Stimulated activated CD8-positive, alpha-beta memory T cell treated with anti-CD3 and anti-CD28 coated beads, Interleukin-15, amount 100 ng/mL, for 24 hours (primary cell): ENCODE measurements at places on chromosomes 4 and X.

GRCh38 chr4:109078724-109079123, 223.7 kb downstream of the COL25A1 start:
- no peak for DNase-seq

- no peak for DNase-seq
Measured at GRCh38 chr4:28948501-28948900, 1771.7 kb upstream of the PCDH7 start.

DNA sequence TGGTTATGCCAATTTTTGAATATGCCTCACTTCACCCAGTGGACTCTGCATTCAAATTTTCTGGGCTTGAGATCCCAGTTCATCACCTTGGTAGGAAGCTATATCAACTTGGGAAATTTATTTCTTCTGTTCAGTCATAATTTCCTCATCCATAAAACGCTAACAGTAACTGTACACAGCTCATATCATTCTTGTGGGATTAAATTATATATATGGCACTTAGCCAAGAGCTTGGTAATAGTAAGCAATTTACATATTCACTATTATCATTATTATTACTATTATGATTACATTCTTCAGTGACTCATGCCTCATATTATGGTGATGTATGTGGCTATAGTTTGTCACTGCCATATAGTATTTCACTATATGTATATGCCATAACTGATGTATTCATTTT, 177.6 kb downstream of the CPE start:
- DNase-seq = no peak

DNA sequence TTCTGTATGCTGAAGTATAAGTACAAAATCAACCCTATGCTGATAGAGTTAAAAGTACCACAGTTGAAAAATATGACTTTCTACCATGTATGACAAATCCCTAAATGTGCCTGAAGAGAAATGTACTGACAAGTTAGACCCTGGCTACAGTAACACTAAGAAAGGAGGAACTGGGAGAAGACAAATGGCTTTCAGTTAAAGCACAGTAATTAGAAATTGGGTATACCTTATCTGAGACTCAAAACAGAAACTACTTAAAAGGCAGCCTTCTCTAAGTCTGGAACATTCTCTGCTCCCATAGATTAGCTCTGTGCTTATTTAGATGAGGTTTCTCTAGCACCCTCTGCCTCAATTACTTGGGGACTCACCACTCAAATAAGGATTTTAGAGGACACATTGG, 189.1 kb downstream of the GPC3 start:
- no peak for DNase-seq

- DNase-seq = no peak
Measured at GRCh38 chr4:47187608-47188007, 156.2 kb downstream of the GABRB1 start.
